ENCODE measurements at places on chromosomes 1 and 21.
A peak's percentile ranks its signal among the peaks of the same experiment; 100 is the strongest.

DNA sequence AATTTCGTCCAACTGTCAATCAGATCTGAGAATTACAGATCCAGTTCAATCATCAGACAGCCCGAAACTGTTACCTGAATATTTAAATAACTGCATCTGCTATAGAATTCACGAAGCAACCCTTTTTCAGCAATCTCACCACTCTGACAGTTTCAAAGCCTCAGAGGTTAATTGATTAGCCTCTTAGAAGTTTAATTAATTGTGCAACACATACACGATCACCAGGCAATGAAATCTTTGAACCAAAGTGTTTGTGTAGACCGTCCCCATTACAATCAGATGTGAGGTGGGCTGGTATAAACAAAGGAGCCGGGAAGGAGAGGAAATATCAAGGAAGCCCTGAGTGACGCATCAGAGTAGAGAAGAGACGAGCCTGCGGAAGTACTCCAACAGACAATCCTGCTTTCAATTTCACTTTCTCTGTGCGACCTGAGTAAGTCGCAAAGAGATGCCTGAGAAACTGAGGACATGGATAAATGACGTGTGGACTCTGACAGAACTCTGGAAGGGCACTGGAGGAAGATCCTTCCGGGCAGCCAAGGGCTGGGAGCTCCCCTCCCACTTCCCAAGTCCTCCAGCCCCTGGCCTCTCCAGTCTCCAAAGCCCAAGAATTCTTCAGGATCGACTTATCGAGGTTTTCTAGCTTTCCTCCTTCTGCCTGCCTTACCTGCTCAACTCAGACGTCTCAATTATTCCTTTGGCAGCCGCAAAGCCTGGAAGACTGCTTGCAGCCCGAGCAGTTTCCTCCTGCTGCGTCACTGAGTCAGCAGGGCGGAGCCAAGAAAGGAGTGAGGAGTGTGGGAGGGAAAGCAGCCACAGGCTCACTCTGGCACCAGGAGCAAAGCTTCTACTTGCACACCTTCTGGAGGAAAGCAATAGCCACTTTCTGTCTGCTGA is at the start of gene RNASEL:
Gene RNASEL (minus strand): TSS at position 757 of the 897 bp plus-strand sequence. CDS start 2,450 bp downstream, outside the sequence.
- DNase-seq: peak; percentile 83

DNA sequence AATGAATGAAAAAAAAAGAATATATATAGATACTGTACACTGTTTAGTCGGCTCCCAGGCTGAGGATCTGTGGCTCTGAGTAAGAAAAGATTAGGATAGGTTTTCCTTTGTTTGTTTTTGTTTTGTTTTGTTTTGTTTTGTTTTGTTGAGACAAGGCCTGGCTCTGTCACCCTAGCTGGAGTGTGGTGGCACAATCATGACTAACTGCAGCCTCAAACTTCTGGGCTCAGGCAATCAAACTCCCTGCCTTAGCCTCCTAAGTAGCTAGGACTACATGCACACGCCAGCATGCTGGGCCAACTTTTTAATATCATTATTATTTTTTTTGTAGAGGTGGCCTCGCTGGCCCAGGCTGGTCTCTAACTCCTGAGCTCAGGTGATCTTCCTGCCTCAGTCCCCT is 87.9 kb upstream of the PTBP2 start:
- DNase-seq: no peak

DNA sequence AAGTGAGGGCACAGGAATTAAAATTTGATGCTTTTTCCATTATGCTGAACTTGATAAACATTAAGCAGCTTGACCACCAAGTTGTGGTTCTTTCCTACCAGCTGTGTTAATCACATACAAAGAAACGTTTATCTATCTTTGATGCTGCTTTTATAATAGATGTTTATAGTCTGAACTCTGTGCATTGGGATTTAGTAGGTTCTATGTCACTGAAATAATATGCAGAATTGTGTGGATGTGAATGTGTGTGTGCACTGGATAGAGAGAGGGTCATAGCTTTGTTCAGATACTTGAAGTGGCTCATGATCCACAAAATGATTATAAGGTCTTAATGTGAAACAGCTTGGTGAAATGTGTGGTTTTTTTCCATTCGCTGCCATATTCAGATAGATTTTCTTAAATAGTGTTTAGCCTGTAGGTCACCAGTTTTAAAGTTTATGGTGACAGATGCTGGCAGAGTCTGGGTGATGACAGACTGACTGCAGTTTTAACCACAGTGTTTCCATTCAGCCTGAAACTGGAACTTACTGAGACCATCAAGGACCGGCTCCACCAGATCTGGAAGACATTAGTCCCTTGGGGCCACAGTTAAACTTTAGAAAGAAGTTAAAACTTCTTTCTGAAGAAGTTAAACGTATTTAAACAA is 10.2 kb downstream of the DDI2 start:
- no peak for DNase-seq

- DNase-seq: no peak
These were observed 27.9 kb downstream of the LRRC8B start for GRCh38 chr1:89552471-89553081.

GRCh38 chr1:53576381-53576801 is 117.2 kb downstream of the DMRTB1 start:
- DNase-seq: peak; percentile 29
